ENCODE measurements at places on chromosomes 5 and 9.

GRCh38 chr9:27749838-27750237 is 176.6 kb upstream of the C9orf72 start:
- DNase-seq: no peak

DNA sequence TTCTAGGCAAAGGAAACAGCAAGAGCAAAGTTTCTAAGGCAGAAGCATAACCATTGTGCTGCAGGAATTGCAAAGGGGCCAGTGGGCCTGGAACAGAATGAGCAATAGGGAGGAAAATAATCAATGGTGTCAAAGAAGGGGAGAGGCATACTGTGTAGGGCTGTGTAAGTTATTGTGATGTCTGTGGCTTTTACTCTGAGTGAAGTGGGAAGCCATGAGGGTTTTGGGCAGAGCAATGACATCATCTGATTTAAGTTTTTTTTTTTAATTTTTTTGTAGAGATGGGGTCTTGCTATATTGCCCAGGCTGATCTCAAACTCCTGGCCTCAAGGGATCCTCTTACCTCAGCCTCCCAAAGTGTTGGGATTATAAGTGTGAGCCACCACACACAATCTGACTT is 64.6 kb upstream of the PPP2CA start:
- DNase-seq: no peak

DNA sequence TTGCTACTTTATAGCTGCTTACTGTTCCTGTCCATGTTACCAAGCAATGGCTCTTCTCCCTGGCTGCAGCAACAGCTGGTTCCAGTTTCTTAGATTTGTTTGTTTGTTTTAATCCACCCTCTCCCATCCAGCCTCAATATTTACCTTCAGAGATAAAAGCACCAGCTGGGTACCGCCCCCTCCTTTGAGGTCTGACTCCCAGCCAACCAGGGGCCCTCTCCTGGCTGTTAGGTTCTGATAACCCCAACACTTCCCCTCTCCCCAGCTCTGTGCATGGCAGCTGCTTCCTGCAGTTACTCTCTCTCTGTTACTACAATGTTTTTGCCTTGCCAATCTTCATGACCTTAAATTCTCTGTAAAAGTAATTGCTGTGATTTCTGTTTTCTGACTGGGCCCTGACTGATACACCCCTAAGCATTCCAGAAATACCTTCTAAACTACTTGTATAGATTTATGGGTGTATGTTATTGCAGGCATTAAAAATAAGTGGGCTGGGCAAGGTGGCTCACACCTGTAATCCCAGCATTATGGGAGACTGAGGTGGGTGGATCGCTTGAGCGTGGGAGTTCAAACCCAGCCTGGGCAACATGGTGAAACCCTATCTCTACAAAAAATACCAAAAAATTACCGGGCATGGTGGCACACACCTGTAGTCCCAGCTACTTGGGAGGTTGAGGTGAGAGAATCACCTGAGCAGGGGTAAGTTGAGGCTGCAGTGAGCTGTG is 2.6 kb upstream of the GCNT1 start:
- peak; percentile 8 for DNase-seq

DNA sequence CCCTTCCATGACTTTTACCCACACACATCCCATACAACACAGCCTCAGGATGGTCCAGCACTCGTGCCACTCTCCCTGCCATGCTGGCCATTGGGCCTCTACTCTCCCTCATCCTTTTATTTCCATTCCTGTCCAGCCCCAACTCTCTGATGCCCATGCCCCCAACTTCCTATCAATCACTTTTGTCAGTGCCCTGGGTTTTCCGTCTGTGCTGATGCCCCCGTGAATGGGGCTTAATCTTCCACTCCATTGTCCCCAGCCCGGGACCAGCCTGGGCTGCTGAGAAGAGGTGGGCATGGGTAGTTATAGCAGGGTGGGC is 12.6 kb upstream of the ACSL6 start:
- DNase-seq: no peak

DNA sequence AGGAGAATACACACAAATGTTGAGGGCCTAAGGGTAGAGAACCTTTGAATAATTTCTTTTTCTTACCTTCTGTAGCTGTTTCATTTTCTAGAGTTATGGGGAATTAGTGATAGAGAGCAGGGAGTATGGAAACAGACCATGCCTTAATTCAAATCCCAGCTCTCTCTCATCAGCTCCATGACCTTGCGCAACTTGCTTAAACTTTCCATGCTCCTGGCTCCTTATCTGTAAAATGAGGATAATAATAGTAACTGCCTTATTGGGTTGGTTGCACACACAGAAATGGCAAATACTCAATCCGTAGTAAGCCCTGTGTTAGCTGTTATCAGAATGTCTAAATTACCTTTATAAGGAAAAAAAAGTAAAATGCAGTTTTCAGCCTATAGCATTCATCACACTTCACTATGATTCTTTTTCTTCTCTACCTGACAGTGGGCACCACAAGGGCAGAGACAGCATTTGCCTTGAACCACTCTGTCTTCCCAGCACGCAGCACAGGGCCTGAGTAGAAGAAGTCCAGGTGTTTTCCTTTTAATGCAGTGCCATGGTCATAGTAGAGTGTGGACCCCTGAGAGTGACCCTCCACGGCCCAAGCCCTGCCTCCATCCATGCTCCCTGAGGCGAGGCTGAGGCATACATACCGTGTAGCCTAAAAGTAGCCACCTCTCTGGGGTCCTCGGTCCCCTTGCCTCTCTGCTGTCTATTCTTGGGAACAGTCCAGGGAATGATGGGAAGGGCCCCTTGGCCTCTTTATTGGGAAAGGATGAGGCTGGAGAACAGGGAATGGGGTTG is 17.4 kb downstream of the C5orf15 start:
- DNase-seq: no peak

GRCh38 chr9:37342895-37343294 is 79.6 kb upstream of the GRHPR start:
- no peak for DNase-seq

DNA sequence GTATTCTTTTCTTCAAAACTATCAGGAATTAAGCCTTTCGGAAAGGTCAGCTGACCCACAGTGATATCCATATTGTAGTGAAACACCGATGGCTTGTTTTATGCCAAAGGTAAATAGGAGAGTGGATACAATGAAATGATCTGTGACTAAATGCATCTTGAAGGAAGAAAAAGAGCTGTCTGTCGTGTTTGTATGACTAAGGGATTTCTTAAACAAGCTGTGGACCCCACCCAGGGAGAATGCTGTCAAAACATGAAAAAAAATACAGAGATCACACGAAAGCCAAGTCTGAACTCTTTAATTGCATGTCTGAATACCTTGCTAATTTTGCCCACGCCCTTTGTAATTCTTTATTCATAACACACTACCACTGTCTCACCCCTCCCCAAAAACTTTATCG is 286.4 kb upstream of the WWC1 start:
- DNase-seq: no peak

- no peak for DNase-seq
These were observed 19.2 kb upstream of the NDST1 start for GRCh38 chr5:150488519-150489359.

DNA sequence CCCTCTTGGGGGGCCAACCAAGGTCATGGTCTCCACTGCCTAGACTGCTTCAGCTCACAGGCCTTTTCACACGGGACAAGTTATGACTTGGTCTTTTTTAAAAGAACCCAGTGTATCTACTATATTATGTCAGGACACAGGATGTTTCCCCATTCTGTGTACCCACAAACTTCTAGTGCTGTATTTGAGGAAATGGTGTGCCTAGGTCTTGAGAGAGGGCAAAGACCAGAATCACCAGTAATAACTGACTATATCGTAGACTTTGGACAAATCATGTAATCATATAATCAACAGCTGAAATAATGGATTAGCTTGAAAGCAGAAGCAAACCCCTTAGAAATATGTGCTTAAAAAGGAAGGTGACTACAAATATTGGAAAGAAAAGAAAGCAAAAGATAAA is 133.3 kb downstream of the ARL15 start:
- DNase-seq: no peak

DNA sequence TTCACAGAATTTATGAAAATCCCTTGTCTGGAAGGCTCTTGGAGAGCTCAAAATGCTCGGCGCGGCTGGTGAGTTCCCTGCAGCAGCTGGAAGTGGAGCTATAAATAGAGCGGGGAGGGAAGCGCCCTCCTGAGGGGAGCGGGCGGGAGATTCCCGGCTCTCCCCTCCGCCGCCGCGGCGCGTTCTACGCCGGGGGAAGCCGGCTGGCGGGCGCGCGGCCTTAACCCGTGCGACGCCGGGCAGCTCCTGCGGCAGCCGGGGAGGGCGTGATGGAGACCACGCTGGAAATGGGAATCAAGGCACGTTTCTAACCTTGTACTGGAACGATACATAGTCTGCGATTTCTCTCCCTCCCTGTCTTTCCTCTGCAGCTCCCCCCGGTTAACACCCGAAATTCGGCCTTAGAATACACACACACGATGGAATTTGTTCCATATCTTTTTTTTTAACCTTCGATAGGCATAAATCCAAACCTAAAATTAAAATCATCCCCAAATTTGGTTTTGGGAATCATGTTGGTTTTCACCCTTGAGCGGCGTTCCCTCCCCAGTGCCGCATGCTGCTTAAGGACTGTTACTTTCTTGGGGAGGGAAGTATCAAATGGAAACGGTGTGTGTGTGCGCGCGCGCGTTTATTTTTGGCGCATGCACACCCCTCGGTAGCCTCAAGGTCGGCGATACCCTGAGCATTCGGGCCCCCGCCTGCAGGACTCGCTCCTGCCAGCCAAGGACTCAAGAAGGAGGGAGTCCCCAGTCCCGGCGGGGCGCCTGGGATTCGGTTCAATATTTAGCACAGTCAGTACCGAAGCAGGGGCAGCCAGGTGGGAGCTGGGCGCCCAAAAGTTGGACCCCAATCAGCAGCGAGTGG is 306.3 kb upstream of the KCNN2 start:
- no peak for DNase-seq

DNA sequence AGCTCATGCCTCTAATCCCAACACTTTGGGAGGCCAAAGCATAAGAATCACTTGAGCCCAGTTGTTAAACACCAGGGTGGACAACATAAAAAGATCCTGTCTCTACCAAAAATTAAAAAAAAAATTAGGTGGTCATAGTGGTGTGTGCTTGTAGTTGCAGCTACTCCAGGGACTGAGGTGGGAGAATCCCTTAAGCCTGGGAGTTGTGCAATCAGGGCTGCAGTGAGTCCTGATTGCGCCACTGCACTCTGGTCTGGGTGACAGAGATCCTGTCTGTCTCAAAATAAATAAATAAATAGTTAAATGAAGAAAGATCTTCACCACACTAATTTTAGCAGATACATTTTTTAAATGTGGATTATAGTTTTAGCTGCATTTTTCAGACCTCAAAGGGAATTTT is 433.2 kb downstream of the MAT2B start:
- DNase-seq: no peak

- DNase-seq: no peak
These were observed 265.1 kb upstream of the TAS2R1 start for GRCh38 chr5:9895302-9895645.

GRCh38 chr5:180402716-180403115 is 49.6 kb upstream of the GFPT2 start:
- DNase-seq: no peak

DNA sequence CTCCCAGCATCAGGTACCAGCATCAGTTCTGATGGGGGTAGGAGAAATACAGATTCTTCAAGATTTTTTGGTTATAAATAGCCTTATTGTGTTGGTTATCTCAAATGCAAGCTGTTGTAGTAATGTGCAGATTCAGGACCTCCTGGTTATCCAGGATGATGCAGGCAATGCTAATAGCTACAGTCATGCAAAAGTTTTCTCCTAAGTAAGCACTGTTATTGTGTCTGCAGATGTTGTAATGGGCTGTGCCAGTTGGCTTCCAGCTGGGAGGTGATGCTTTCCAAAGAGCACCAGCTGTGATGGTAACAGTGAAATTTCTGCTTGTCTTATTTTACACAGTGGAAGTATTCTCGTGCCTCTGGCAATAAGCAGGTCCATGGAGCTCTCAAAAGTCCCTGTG is 719.2 kb upstream of the CTNND2 start:
- DNase-seq: no peak

All from stimulated activated CD8-positive, alpha-beta memory T cell treated with anti-CD3 and anti-CD28 coated beads, Interleukin-4, amount 100 ng/mL, for 1 hour (primary cell).